ENCODE measurements at places on chromosomes 3 and 15.

DNA sequence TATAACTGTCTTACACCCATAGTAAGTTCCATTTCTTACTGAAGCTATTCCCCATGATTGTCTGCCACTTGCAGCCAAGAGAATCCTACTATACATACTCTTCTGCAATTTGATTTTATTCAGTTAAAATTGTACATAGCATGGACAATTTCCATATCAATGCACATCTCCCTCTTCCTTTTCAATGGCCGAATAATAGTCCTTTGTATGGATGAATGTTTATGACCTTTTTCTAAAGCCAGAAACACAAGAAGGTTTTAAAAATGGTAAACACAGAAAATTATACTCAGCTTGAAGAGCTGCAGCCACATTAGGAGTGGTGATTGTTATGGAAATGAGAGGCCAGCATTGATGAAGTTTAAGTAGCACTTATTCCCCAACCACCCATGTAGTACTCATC, 8.5 kb upstream of the ERC2 start:
- no peak for DNase-seq

DNA sequence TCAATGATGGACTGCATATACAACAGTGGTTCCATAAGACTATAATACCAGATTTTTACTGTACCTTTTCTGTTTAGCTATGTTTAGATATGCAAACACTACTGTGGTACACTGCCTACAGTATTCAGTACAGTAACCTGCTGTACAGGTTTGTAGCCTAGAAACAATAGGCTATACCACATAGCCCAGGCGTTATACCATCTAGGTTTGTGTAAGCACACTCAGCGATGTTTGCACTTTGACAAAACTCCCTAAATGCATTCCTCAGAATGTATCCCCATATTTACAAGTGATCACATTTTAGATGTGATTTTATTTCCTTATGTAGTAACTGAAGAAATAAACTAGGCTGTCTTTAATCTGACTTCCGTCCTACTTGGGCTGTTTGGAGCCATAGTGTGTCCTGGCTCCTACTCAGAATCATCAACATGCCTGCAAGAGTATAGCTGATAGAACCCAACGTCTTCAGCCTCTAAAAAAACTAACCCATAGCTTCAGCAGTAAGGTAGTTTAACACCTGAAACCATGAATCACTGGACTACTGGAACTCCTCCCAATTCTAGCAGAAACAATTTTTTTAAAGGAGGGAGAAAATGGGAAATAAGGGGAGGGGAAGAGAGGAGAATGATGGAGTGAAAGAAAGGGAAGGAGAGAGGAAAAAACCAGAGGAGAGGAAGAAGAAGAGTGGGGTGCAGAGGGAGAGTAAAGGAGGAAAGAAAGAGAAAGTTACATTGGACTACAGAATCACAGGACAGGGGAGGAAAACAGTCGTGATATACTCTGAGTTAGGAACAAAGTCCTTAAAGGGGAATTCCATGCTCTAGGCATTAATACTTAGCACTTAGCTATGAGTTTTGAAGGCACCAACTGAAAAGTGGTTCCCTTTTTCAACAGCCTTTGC, 67.7 kb upstream of the PLXND1 start:
- DNase-seq, result no peak

GRCh38 chr3:151204530-151205402, 1.8 kb upstream of the GPR171 start:
- DNase-seq, result no peak

DNA sequence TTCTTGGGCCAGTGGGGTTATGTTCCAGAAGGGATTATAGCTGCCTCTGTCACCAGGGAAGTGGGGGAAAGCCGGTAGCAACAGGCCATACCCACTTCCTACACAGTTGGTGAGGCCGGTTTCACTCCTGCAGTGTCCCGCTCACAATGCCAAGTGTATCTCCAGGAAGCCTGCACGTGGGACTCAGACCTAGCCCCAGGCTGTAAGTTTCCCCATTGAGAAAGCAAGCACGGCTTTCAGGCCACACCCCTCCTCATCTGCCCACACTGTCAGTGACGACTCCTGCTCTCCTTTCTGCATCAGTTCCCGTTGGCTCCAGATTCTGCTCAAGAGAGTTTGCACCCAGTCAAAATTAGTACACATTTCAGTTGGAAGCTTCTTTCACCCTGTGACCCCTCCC, 51.6 kb upstream of the CPOX start:
- no peak for DNase-seq

GRCh38 chr3:9298236-9298635, 48.8 kb upstream of the SRGAP3 start:
- no peak for DNase-seq

DNA sequence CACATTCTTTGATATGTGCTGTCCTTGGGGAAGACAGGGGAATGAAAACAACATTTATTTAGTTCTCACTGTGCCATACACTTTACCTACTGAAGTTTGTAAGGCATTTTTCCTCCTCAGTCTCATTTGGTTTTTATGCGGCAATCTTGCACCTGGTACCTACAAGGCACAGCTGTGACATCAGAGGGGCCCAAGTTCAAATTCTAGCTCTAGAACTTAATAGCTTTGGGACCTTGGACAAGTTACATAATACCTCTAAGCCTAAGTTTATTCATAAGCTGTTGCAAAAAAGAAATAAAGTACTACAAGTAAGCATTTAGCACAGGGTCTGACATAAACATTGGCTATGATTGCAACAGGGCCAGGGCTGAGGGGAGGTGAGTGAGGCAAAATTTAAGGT, 5.6 kb upstream of the FAM81A start:
- DNase-seq, result no peak

- DNase-seq, result no peak
Measured at GRCh38 chr3:197261164-197261509, 37.3 kb downstream of the DLG1 start.

DNA sequence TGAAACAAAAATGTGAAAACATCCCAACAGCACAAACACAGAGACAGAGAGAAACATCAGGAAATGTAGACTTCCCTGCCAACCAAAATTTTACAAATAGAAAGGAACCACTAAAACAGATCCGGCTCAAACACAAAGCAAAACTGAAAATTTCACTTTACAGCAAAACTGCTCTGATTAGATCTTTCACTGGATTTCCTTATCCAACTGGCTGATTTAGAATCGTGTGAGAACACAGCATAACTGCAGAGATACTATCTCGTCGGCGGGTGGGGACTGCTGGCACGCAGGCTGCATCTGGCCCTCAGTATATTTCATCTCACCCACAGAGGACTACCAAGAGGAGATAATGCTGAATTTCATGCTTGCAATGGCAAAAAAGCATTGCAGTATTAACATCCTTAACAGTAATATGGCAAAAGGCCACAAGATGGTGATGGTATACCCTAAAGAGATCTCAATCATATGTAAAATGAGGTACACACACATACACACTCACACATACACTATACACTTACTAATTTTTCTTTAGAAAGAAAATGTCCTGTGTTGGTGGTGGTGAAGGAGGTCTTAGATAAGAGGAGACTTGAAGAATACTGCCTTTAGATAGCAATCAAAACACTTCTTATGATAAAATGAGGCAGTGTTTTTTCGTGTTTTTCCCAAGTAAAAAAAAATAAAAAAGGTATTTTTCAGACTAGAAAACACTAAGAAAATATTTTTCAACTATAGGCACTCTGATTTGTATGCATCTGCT, 10.6 kb upstream of the LEO1 start:
- DNase-seq, result no peak

DNA sequence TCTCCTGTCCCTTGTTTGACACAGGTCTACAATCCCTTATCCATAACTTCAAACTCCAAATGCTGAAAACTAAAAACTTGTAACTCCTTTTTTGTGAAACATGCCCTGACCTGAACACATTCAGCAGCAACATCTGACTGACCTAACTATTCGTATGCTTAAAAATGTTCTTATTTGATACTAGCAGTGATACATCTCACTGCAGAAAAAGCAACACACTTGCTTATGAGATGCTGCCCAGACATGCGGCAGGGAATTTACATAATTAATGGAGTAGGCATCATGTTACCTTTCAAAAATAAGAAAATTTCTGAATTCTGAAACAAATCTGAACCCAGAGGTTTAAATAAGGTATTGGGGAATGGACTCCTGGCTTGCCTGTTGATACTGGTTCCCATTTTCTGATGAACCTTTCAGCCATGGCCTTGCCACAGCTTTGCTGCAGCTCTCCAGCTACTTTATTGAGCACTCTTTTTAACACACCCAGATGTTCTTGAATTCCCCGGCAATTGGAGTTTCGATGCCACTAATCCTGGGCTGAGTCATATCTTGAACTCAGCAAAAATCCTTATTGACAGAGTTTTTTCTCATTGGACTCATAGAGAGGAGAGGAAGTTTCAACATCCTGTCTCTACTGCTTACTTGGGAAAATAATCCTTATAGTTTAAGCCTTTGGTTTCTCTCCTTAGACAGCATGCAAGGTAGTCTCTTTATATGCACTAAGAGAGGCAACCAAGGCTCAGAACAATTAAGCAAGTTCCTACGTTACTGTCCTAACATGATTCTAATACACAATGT, 296.6 kb upstream of the LMCD1 start:
- no peak for DNase-seq

- DNase-seq, result no peak
Measured at GRCh38 chr15:80635953-80636352, 59.2 kb upstream of the ABHD17C start.

DNA sequence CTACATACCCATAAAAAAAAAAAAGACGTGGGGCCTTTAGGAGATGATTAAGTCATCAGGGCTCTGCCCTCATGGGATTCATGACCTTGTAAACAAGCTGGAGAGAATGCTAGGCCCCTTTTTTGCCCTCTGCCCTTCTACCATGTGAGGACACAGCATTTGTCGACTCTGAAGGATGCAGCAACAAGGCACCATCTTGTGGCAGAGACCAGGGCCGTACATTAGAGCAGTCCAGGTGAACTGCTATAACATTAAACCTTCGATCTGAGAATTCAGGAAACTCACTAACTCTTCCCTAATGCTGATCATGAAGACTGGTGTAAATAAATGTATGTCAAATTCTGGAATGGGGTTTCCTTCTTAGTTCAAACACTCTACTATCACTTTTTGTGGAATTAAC, 30.7 kb upstream of the SIAH2 start:
- no peak for DNase-seq

All from stimulated activated CD8-positive, alpha-beta memory T cell treated with anti-CD3 and anti-CD28 coated beads, Interleukin-7, amount 100 ng/mL, for 1 hour (primary cell).